Esophagus (tissue), 2 donors: ENCODE measurements at places on chromosomes 12 and 14. TPM values are rescaled to one million over a fixed set of nuclear protein-coding genes. Genes with fewer than 3 reads are reported as not detected.

The KLRB1 gene
- 0.73 TPM for polyA plus RNA-seq

The FAM222A gene
- polyA plus RNA-seq: 3.2 TPM

The PLEK2 gene
- 19.0 TPM for polyA plus RNA-seq

The PLD4 gene
- 0.53 TPM for polyA plus RNA-seq

The LRCOL1 gene
- polyA plus RNA-seq: not detected

The LMO3 gene
- polyA plus RNA-seq: 1.7 TPM

The MAP3K9 gene
- 11.6 TPM for polyA plus RNA-seq

The RTN1 gene
- 0.58 TPM for polyA plus RNA-seq

The CAPZA3 gene
- polyA plus RNA-seq: 0.22 TPM

The EIF2S3B gene
- 0.32 TPM for polyA plus RNA-seq

The OVCH1 gene
- 0.02 TPM for polyA plus RNA-seq

The IL22 gene
- polyA plus RNA-seq: 0.36 TPM

The TSHR gene
- 0.02 TPM for polyA plus RNA-seq

The VPS37B gene
- polyA plus RNA-seq: 50.2 TPM

The ZNF385A gene
- polyA plus RNA-seq: 49.9 TPM

The GDF11 gene
- polyA plus RNA-seq: 0.43 TPM

The INSM2 gene
- not detected for polyA plus RNA-seq

The KERA gene
- not detected for polyA plus RNA-seq

The PZP gene
- polyA plus RNA-seq: 0.06 TPM

The FOXA1 gene
- polyA plus RNA-seq: 9.5 TPM

The PRH2 gene
- not detected for polyA plus RNA-seq

The SMCO3 gene
- polyA plus RNA-seq: 0.01 TPM

The NINJ2 gene
- polyA plus RNA-seq: 3.3 TPM

The BEGAIN gene
- polyA plus RNA-seq: 0.28 TPM

The SRRM4 gene
- under 0.01 TPM for polyA plus RNA-seq

The C12orf54 gene
- 5.8 TPM for polyA plus RNA-seq

The CATSPERB gene
- polyA plus RNA-seq: 0.69 TPM

The FAM181A gene
- polyA plus RNA-seq: not detected

The SYT1 gene
- 0.09 TPM for polyA plus RNA-seq

The REP15 gene
- polyA plus RNA-seq: 1.6 TPM

The ITGB7 gene
- 7.5 TPM for polyA plus RNA-seq

The VASH1 gene
- polyA plus RNA-seq: 2.4 TPM

The BICD1 gene
- 1.7 TPM for polyA plus RNA-seq

The KRT85 gene
- polyA plus RNA-seq: not detected

The CIDEB gene
- polyA plus RNA-seq: 24.3 TPM

The SMAGP gene
- polyA plus RNA-seq: 149 TPM

The ANKRD33 gene
- polyA plus RNA-seq: not detected
